ENCODE measurements at places on chromosomes 1 and 21.

DNA sequence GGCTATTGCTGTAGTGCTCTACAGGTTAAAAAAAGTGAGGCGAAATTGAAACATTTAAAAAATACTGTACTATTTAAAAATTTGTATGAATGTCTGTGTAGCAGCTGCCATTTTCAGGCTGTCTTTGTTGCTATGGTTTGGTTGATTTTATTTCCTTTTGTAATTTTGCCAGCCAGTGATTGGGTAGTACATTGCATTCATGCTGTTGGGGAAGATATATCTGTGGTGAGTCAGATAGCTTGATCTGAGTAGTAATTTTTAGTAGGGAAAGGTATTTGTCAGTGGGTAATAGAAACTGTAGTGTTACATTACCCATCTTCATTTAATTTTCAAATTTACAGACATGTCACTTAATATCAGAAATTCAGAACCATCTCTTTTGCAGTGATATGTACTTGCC, 15.0 kb downstream of the NFIA start:
- DNase-seq: no peak

GRCh38 chr1:214067853-214068703, 80.3 kb downstream of the PROX1 start:
- DNase-seq: no peak

GRCh38 chr1:219555031-219555692, 57.7 kb downstream of the ZC3H11B start:
- DNase-seq: no peak

- DNase-seq: no peak
Measured at GRCh38 chr1:241596633-241597032, 43.5 kb downstream of the CHML start.

DNA sequence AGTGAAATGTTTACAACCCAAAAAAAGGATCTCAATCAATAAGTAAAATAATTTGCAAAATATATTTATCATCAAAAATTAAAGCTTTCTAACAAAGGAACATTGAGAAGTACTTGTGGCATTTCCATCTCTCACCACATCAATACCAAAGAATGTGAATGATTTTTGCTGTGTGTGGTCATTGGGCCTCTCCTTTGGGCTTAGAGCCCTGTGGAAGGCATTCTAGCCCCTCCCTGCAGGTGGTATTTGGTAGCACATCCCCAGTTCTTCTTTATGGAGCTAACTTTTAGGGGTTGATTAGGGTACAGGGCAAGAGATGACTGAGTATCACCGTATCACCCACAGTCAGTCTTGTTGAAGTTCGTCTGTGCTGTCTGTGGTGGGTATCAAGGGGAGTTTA, 294.1 kb upstream of the SGIP1 start:
- DNase-seq: no peak

DNA sequence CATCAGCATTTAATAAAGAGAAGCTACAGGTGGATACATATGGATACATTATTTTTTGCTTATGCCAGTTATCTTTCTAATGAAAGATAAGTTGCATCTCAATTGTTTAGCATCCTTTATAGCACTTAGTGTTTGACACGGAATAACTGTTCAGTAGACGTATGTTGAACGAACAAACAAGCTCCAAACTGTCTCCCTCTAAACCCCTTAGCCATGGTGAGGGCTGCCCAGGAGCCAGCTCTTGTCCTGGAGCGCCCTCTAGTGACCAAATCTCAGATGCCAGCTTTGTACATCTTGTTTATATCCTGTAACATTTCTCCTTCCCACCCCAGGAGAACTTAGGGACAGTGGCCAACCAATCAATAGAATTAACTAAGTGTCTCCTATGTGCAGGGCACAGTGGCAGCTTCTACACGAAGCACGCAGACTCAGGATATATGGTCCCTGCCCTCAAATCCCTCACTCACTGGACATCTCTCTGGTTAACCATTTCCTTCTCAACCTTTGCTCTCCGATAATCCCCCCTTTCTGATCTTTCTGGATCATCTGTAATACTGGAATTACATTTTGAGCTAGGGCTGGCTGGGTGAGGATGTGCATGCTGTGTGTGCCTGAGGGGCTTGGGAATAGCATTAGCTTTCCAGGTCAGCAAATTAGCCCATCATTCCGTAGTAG, 22.9 kb downstream of the KCNA10 start:
- DNase-seq: peak; percentile 83

- no peak for DNase-seq
Measured at GRCh38 chr1:46451948-46452930, 37.4 kb upstream of the DMBX1 start.

DNA sequence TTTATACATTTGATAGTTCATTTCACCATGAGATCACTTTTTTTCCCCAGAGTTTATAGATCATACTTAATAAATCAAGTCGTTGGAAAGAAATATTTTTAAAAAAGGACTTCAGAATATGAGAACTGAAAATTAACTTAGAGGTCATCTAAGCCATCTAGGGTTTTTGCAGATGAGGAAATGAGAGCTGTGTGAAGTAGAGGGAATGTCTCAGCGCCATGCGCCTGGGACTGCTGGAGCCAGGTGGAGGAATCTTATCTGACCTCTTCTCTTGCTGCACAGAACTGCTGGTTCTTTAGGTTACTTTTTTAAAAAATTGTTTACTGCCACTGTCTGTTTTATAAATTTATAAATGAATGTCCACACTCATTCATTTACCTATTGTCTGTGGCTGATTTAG, 11.5 kb downstream of the SH3BGR start:
- DNase-seq: no peak

- no peak for DNase-seq
Measured at GRCh38 chr21:42003051-42003461, 7.1 kb downstream of the ZBTB21 start.

- DNase-seq: no peak
Measured at GRCh38 chr21:28272272-28272992, 720.2 kb downstream of the LTN1 start.
